GM12878 (cell line): ENCODE measurements at places on chromosomes 2 and 18. TPM values are rescaled to one million over a fixed set of nuclear protein-coding genes. Genes with fewer than 3 reads are reported as not detected.

The ITPRIPL1 gene
- 9.4 and 9.9 TPM in 2 replicates for polyA plus RNA-seq

GRCh38 chr2:140457483-140457882 is 1673.3 kb downstream of the LRP1B start:
- no peak for DNase-seq

GRCh38 chr2:232094201-232094600 is 132.7 kb downstream of the DIS3L2 start:
- DNase-seq: no peak

The FTCDNL1 gene
- 3.1 and 3.9 TPM in 2 replicates for polyA plus RNA-seq

- DNase-seq: no peak
These were observed 12.9 kb upstream of the MGAT4A start for GRCh38 chr2:98743835-98744234.

DNA sequence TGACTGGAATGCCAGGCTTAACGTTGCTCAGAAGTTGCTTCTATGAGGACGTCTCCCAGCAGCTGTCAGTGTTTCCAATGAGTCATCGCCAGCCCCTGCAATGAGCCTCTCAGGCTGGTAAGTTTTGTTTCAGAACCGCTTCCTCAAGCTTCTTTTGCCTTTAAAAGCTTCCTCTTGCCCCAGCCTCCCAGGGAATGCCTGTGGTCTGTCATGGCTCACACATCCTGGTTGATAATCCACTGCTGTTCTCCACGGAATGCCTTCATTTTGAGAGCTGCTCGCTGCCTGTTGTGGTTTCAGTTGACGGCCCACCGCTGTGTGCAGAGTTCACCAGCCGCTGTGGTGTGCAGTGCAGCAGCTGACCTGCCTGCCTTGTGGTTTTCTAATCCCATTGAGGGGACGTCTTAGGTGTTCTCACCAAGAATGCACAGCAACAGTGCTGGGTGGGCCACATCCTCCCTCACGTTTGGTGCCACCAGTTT is 96.4 kb downstream of the RTP5 start:
- DNase-seq: peak; percentile 65

DNA sequence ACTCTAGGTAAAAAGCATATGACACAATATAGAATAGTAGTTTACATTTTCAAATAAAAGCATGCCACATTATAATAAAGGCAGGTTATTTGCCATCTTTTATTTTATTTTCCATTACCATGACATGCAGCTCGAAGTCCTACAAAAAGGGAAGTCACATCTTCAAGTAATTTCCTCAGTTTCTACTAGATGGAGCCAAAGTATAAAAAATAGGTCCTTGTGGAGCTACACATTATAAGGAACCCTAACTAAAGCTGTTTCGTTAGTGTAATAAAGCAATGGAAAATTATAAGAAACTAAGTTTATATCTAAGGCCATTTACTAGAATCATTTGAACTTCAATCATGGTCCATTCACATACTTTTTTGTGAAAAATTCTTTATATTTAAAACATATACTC is 674.5 kb downstream of the KCNJ3 start:
- no peak for DNase-seq

DNA sequence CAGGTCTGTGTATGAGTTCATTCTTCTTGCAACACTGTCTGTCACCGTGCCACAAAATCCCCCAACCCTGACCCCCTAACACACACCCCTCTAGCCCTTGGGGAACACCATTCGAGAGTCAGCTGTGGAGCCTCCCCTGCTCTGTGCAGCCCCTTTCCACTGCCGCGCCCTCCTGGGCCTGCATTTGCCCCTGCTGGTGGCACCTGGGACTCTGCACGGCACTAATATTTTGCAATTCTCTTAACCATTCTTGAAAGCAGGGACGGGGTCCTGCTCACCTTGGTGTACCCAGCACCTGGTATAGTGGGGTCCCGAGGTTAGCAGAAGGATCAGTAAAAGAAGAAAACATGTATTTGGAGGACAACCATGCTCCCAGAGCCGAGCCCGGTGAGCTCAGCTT is 124.0 kb downstream of the HDAC4 start:
- no peak for DNase-seq

GRCh38 chr18:67540559-67540958 is 24.0 kb upstream of the DSEL start:
- no peak for DNase-seq

GRCh38 chr2:161754379-161754778 is 130.2 kb downstream of the SLC4A10 start:
- no peak for DNase-seq

The LIMS4 gene
- 0.17 and 0.29 TPM in 2 replicates for polyA plus RNA-seq

DNA sequence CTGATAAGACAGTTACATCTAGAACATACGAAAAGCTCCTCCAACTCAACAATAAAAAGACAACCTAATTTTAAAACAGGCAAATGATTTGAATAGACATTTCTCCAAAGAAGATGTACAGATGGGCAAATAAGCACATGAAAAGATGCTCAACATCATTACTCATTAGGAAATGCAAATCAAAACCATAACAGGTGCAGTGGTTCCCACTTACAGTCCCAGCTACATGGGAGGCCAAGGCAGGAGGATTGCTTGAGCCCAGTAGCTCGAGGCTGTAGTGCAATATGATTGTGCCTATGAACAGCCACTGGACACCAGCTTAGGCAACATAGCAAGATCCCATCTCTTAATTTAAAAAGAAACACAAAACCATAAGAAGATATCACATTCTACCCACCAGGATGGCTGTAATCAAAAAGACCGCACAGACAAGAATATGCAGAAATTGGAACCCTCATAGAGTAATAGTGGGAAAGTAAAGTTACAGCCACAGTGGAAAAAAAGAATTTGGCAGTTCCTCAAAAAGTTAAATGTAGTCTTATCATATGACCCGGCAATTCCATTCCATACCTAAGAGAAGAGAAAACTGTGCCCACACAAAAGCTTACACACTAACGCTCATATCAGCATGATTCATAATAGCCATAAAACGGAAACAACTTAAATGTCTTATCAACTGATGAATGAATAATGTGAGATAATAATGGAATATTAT is 30.5 kb upstream of the ARMC9 start:
- no peak for DNase-seq

DNA sequence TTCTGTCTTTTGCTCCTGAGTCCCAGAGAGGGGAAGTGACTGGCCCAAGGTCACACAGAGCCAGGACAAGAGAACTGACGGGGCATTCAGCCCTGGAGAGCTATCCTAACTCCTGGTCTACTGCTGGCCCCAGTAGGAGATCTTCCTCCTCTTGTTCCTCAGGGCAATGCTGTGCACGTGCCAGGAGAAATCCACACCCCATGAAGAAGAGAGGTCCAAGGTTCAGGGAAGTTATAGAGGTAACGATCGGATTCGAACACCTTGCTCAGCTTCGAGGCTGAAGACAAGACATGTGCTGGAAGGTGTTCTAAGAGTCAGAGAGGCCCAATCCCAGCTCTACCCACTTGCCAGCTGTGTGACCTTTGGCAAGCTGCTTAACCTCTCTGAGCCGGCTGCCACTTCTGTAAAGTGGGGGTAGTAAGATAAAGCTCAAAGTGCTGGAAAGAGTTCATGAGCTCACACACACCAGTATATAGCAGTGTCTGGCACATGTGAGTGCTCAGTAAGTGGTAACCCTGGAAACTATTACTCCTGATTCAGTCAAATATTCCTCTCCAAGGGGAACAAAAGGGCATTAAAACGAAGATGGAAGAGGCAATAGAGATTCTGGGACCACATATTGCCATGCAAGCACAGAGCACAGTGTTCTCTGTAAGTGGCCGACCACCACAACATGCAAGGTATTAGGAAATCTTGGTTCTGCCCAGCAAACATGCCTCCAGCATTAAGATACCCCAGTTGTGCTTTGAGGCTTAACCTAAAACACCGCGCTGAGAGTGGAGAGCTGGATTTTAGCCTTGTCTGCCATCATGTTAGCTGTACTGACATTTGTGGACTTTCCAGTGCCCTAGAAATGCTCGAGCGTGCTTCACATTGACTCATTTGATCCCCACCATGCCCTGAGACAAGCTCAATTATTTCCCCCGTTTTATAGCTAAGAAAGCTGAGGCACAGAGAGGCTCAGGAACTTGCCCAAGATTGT is 25.6 kb downstream of the SERTAD2 start:
- DNase-seq: no peak

GRCh38 chr18:5628512-5629255 is 84.9 kb upstream of the EPB41L3 start:
- no peak for DNase-seq

The IAH1 gene
- polyA plus RNA-seq: 78.6 and 81.2 TPM in 2 replicates

DNA sequence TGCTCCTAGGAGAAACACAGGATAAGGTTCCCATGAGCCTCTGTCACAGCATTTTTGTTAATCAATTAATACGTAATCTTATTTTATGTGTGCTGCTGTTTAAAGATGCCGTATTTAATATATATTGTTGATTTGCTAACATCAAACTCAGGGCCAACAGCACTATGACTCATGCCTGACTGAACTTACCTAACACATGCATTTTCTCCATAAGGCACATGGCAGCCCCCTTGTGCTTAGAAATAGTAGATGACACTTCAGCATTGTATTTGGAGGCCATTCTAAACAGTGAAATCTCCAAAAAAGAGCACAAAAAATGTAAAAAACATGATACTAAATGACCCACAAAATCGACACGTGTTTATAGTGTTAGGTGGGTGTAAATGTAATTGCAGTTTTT is 314.8 kb downstream of the MYCN start:
- no peak for DNase-seq

The SH2D6 gene
- 0.40 TPM in 1 of 2 replicates, not detected in the other for polyA plus RNA-seq

The NETO1 gene
- not detected in 2 replicates for polyA plus RNA-seq

DNA sequence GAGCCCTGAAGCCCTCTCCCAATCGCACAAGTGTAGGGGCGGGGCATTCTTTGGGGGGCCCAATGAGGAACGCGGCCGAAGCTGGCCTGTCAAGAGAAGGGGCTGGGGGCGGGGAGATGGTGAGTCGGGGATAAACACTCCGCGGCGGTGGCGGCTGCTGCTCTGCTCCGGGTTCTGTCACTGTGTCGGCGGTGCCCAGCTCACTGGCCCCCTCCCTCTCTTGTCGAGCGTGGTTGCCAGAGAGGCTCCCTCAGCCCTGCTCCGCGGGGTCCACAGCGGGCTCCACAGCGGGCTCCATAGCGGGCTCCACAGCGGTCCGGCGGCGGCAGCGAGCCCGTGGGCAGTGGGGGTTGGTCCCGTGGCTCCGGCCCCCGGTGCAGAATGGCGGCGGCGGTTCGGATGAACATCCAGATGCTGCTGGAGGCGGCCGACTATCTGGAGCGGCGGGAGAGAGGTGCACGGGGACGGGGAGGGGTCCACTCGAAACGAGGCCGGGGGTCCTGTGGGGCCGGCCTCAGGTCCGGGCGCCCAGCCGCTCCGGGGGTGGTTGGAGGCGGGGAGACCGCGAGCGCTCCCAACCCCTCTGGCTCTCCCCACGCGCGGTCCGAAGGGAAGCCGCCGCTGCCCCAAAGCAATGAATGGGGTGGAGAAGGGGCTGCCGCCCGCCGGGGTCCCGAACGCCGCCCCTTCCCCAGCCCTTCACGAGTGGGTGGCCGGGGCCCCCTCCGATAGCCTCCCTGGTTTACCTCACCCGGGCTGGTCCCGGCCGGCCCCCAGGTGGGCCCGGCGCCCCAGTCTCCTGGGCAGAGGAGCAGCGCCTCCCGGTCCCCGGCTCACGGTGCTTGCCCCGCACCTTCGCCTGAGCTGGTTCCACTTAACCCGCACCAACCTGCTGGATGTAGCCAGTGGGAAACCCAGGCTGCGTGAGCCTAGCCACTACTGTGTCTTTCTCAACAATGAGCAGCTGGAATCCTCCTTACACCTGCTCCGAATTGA is at the start of gene MXD1:
Gene MXD1 (plus strand): TSS at position 160 of the 996 bp plus-strand sequence. CDS start 222 bp downstream, at position 382.
- DNase-seq: no peak

DNA sequence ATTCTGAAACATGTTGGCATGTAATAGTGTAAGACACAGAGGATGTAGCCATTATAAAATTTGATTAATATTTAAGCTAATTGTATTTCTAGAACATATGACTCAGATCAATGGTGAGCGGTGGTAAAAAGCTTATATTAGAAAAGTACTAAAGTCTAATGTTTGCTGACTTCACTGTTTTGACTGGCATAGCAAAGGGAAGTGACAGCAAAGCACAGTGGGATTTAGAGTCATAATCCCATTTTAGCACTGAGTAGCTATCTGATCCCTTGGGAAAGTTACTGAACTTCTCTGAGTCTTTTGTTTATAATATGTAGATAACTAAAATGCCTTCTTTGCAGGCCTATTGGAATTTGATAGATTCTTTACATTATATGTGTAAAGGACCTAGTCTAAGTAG is 60.4 kb downstream of the KIAA1328 start:
- no peak for DNase-seq

DNA sequence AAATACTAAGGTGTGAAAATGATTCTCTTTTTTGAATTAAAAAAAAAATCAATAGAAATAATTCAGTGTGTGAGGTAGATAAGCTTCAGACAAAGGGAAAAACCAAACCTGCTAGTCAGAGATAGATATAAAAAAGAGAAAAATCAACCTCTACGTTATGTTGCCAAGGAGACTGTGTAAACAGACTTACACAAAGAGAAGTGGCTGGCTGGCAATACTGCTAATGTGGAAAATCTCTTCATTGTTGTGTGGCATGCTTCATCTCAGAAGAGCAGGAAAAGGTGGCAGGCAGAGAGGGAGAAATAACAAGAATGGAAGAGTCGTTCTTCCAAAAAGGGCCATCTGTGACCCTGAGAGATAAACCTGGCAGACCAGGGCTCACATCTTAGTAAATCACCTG is 200.8 kb downstream of the SLC8A1 start:
- no peak for DNase-seq

The ING5 gene
- polyA plus RNA-seq: 14.5 and 16.9 TPM in 2 replicates

DNA sequence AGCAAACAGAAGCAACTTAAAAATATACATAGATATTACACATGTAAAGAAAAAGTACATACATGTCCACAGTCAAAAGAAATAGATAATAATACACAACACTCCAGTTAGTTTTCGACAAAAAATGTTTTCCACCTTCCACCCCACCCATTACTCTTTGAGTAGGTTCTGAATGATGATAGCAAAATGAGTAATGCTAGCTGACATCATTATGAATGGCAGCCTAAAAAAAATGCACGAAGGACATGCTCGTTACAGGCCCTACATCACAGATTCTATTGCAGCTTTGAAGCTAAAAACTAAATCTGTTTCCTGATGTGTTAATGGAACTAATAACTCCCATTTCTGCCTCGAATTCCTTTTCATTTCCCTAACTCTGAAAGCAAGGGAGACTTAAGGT is 578.7 kb upstream of the NETO1 start:
- no peak for DNase-seq

The RGPD4 gene
- 0.05 TPM in 1 of 2 replicates, not detected in the other for polyA plus RNA-seq

The ZEB2 gene
- polyA plus RNA-seq: 0.37 and 0.52 TPM in 2 replicates

GRCh38 chr18:26854292-26854881 is 11.1 kb downstream of the AQP4 start:
- DNase-seq: no peak
